ENCODE measurements at places on chromosomes 7 and 10.
A peak's percentile ranks its signal among the peaks of the same experiment; 100 is the strongest.

DNA sequence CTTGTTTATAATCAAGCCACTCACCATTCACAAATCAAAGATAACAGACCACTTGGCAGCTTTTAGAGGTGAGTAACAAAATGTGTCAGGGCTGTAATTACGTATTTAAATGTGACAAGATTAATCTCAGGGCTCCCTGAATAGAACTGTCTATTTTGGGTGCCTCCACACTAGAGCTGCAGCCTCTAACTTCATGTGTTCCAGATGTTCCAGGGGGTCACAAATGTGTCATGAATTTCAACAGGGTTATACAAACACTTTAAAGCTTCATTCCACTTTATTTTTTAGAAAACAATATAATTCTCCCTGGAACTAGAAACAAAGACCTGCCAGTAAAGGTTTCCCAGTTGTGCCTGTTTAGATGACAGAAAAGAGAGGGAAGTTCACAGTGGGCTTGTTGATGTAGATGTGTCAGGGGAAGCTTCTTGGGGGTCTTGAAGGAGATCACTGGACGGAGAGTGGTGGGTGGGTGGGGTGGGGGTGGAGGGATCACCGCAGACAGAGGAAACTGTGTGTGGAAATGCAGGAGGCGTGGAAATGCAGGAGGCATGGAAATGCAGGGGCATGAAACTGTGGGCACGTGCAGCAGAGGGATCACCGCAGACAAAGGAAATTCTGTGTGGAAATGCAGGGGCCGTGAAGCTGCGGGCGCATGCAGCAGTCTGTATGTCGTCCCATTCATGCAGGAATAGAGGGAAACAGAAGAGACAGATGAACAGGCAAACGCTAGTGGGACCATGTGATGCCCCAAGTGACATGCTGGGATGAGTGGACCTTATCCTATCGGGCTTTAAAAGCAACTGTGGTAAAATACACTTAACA, 42.0 kb upstream of the TRIL start:
- no peak for DNase-seq

GRCh38 chr7:6092953-6093354, 61.8 kb downstream of the ANKRD61 start:
- no peak for DNase-seq

DNA sequence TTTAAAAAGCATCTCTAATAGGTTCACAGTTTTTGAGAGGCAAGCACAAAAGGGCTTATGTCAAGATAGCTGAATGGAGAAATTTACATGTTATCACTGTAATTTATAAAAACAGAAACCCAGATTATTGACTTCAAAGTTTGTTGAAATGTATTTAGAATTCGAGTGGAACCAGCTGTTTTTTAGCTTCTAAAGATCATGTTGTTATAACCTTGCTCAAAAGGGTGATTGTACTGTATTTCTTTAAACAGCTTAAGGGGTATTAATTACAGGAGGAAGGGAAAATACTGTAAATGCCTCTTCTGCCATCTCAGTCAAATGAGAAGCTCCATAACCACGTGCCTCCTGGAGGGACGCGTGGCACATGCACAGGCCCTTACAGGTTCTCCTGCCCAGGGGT, 156.2 kb upstream of the MGMT start:
- DNase-seq: no peak

DNA sequence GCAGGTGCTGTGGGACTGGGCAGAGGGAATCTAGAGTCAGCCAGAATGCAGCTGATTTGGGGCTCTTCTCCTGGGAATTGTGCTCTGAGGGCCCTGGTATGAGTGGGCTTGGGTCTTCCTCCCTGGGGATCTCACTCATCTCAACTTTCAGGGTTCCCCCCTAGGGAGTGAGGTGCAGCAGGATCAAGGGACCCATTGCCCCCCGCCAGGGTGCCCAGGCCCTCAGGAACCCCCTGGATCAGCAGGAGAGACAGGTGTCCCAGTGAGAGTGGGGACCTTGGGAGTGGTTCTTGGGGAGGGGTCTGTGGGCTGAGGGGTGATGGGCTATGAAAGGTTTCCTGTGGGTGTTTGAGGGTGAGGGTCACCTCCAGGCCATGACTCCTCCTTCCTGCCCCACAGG, 17.6 kb upstream of the VOPP1 start:
- no peak for DNase-seq

DNA sequence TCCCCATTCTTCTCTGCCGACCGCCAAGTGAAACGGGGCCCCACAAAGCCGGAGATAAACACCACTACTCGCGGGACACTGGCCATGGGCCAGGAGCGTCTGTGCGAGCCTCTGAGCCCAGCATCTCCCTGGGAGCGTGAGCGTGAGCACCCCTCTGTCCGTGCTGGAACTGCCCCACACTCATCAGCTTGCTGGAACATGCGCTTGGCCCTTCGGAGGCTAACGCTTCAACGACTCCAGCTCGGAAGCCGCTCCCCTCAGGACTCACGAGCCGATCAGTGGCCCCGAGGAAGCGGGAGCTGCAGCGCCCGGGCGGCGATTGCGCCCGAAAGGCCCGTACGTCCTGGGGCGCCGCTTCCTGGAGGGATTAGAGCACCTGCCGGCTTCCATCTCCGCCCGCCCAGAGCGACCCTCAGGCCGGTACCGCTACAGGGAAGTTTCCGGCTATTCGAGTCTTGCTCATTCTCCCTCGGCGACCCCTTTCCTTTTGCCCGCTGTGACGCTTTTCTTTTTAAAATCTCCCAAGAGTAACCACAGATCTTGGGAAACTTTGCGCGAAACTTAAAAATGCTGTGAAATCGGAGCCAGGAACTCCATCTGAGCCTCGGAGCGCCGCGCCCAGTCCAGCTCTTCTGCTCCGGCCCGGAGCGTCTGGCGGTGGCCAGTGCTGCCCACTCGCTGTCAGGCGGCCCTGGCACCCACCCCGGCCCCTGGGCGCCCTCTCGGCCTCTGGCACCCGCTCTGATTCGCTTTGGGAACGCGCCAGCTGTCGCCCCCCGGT, 1.0 kb downstream of the TLL2 start:
- DNase-seq: no peak

DNA sequence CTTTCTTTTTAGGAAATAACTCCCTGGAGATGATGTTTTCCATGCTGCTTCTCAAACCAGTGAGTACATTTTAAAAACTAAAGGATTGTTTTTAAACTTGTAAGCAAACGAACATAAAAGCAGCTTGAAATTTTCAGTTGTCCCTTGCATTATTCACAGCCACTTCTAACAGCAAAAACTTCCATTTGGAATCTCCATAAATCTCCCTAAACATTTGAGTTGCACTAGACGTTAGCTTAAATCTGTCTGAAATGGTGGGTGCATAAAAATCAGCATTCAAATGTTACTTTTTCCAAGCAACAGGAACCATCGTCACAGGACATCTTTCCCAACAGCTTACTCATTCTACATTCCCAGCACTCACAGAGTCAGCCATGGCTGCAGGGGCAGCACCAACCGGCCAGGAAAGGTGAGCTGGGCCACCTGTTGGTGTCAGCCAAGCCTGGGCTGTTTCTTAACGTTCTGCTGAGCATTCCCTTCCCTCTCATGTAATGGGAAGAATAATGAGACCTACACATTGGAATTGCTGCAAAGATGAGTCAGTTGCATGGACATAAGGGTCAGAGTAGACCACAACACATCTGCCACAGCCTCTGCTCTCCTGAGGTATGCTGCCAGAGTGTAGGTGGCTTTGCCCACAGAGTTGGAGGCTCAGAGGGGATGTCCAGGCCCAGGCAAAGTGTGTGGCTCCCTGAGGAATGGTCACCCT, 163.2 kb downstream of the TNS3 start:
- no peak for DNase-seq

GRCh38 chr7:37391791-37392672, 56.6 kb downstream of the ELMO1 start:
- no peak for DNase-seq

GRCh38 chr10:1737222-1738061, at the start of gene ADARB2:
Gene ADARB2 (minus strand): TSS chr10:1737525.
- no peak for DNase-seq

DNA sequence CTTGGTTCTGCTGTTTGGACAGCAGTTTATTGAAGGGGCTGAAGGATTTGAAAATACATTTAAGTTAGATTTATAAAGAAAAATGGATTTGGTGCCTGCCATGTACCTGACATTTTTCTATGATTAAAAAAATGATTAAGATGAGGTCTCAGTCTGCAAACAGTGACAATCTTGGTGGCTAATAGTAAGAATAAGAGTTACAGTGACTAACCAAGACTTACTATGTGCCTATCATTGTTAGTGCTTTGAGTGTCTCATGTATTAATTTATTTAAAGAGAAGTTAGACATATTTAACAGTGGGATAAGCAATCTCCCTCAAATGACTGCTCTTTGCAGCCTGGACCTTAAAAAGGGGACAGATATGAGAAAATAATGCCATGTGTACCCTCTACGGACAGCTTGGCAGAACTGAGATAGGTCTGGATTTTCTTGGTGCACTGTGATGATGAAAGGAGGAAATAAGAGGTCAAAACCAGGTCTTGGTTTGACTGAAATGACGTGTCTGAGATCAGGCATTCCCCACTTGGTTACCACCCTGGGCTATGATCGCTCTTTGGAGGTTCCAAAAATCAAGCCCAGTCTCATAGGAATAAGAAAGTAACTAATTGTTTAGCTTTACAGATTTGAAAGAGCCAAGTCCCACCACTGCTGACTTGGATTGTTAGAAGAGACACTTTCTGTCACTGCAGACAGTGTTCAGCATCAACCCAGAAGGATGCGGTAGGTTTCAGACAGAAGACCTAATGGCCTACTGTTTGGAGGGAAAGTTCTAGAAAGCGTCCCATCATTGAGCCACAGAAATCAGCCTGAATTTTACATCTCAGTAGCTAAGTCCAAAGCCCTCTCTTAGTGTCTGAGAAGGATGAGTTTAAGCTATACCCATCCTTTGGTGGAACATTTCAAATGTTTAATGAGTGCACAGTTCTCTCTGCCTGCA, 2.1 kb downstream of the CASP7 start:
- DNase-seq: no peak

DNA sequence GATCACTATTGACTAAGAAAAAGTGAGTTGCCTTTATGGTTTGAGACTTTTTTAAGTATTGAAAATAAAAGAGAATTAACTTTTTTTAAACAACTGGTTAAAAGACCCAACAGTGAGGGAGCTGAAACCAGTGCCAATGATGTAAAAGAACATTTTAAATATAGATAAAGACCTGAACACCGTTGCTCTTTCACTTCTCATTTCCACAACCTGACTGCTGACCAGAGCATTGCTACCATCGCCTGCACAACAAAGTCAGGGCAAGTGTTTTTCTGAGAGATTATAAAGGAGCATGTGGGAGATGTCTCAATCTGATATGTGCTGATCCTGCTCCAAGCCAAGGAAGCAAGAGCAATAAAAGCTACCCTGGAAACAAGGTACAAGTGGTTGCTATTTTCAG, 34.7 kb downstream of the IMMP2L start:
- no peak for DNase-seq

- DNase-seq: no peak
These were observed 23.8 kb upstream of the AHR start for GRCh38 chr7:17274551-17275245.

- no peak for DNase-seq
These were observed 1.0 kb downstream of the SEPHS1 start for GRCh38 chr10:13347043-13347499.

- no peak for DNase-seq
These were observed 25.2 kb downstream of the NHLRC2 start for GRCh38 chr10:113879691-113880090.

DNA sequence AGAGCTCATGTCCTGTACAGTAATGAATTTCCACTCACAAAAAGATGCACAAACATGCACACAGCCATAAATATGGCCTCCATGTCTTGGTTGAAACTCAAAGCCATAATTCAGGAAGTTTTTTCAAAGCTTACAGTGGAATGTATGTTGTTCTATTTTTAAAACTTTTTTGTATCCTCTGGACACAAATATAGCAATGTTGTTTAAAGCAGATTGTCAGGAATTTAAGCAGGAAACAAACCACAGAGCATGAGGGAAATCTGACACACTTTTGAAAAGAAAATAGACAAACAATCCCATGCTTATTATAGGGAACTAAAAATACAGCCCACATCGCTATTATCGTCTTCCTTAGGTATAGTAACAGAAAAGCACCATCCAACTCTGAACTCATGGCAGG, 21.5 kb downstream of the LRRN3 start:
- no peak for DNase-seq

DNA sequence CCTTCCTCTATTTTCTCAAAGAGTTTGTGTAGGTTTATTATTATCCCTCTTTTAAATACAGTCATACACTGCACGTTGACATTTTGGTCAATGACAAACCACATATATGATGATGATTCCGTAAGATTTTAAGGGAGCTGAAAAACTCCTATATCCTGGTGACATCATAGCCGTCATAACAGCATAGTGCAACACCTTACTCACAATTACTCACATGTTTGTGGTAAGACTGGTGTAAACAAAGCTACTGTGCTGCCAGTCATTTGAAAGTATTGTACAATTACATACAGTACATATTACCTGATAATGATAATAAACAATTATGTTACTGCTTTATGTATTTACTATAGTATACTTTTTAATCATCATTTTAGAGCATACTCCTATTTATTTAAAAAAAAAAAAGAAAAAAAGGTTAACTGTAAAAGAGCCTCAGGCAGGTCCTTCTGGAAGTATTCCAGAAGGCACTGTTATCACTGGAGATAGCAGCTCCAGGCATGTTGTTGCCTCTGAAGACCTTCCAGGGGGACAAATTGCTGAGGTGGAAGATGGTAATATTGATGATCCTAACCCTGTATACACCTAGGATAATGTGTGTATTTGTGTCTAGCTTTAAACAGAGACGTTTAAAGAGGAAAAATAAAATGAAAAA, 123.3 kb upstream of the CDK1 start:
- DNase-seq: no peak

- DNase-seq: no peak
These were observed 24.7 kb upstream of the PIK3CG start for GRCh38 chr7:106840342-106840741.

DNA sequence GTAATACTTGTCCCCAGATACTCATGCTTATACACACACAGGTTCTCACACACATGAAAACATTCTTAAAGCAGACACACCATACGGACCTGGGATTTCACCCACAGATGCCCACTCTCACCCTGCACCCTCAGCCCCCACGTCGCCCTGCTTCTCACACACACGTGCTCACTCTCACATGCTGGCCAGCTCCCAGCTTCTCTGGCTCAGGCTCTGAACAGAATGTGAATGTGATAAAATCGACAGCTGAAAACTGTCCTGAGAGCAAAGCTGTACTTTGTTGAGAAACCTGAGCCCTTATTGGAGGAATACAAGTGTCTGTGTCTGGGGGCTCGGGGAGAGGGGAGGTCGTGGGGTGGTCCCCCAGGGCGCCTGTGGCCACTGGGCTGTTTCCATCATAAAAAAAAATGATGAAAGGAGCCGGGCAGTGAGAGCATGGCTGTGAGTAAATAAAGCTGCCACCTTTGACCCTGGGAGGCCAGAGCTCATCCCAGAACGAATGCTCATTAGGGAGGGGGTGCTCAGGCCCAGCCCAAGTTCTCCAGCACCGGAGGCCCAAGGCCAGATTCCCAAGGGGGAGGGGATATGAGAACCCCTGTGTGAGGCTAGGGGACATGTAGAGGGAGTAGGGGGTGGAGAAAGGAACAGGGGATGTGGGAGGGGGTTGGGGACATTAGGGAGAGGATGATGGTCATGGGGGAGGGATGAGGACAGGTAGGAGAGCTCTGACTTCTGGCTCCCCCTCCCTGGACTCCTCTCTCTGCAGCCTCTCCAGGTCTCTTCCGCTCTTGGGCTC, 18.1 kb upstream of the TLX1 start:
- no peak for DNase-seq

GRCh38 chr7:128240696-128241386, at the start of gene LEP:
Gene LEP (plus strand): TSS chr7:128241278. CDS start chr7:128252019, 10,741 bp downstream.
- DNase-seq: no peak

GRCh38 chr7:149791-150636, 42.4 kb upstream of the FAM20C start:
- DNase-seq: peak; percentile 72

Measured in activated naive CD4-positive, alpha-beta T cell treated with anti-CD3 and anti-CD28 coated beads, Interleukin-2, amount 50 U/mL, for 72 hours (primary cell).